Naive B cell (primary cell): ENCODE measurements at places on chromosomes 3 and 15.

GRCh38 chr3:171249245-171249644, 211.0 kb downstream of the TNIK start:
- H3K4me3 ChIP-seq, result no peak overlapping the region
- H3K27ac ChIP-seq, result no peak overlapping the region
- H3K4me1 ChIP-seq, result peaks cover 2% of the 10 kb centered on the region
- no peak for DNase-seq
- no peaks in the 10 kb centered on the region for H3K27me3 ChIP-seq
- no peaks in the 10 kb centered on the region for H3K36me3 ChIP-seq

- H3K4me3 ChIP-seq, result no peak overlapping the region
- no peaks in the 10 kb centered on the region for H3K36me3 ChIP-seq
- H3K27me3 ChIP-seq, result peaks cover 21% of the 10 kb centered on the region
- peaks cover 13% of the 10 kb centered on the region for H3K4me1 ChIP-seq
- no peak for DNase-seq
- H3K27ac ChIP-seq, result peak overlapping the region; percentile 63
Observed at GRCh38 chr15:45449916-45450867, 71.8 kb upstream of the GATM start.

DNA sequence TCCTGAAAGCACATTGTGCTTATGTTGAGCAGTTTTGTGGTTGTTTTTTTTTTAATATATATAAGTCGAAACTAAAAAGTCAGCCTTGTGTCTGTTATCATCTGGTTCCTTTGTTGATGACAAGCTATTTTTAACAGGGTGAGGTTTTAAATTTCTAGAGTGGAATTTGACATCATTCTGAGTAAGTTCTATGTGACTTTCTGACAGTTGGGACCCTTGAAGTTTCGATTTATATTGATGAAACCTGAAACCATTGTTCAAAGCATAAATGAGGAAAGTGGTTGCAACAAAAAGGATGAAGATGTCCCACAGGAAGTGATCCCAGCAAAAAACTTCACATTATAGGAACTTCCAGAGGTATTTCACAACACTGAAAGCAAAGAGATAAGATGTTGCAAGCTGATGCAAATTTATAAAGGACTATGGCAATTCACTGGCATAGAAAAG, 94.0 kb downstream of the CYP19A1 start:
- no peaks in the 10 kb centered on the region for H3K4me1 ChIP-seq
- H3K27ac ChIP-seq, result no peak overlapping the region
- peaks cover 6% of the 10 kb centered on the region for H3K36me3 ChIP-seq
- no peak for DNase-seq

DNA sequence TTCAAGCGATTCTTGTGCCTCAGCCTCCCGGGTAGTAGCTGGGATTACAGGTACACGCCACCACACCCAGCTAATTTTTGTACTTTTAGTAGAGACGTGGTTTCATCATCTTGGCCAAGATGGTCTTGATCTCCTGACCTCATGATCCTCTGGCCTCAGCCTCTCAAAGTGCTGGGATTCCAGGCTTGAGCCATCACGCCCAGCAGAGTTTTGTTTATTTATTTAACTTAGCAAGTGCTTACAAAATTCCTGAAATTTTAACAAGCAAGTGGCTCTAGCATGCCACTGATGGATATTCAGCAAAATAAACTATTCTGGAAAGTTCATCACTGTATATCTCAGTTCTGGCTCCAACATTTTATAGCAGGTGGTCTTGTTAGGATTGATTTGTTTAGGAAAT, 585.9 kb downstream of the OTOL1 start:
- H3K4me1 ChIP-seq, result no peaks in the 10 kb centered on the region
- no peaks in the 10 kb centered on the region for H3K27me3 ChIP-seq
- no peak overlapping the region for H3K27ac ChIP-seq
- no peak overlapping the region for H3K4me3 ChIP-seq

DNA sequence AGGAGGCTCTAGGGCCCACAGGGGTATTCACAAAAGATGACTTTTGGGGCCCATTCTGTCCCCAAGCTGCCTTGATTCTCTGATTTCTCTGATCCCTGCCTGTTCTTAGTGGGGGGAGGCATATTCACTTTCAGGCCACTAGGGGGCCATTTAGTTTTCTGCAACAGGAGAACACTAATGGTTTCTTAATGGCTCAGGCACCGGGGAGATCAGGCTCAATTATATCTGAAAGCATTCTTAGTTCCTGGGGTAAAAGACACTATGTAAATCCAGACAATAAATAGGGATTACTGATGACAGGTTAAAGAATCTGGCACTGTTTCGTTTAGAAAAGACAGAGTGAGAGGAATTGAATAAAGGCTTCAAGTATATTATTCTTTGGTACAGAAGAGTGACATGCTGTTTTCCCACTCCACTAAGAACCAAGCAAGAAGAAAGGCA, 2.5 kb upstream of the INAFM2 start:
- no peak overlapping the region for H3K27ac ChIP-seq
- no peaks in the 10 kb centered on the region for H3K36me3 ChIP-seq
- H3K4me1 ChIP-seq, result peaks cover 42% of the 10 kb centered on the region
- H3K27me3 ChIP-seq, result peaks cover 8% of the 10 kb centered on the region
- DNase-seq, result peak; percentile 66

DNA sequence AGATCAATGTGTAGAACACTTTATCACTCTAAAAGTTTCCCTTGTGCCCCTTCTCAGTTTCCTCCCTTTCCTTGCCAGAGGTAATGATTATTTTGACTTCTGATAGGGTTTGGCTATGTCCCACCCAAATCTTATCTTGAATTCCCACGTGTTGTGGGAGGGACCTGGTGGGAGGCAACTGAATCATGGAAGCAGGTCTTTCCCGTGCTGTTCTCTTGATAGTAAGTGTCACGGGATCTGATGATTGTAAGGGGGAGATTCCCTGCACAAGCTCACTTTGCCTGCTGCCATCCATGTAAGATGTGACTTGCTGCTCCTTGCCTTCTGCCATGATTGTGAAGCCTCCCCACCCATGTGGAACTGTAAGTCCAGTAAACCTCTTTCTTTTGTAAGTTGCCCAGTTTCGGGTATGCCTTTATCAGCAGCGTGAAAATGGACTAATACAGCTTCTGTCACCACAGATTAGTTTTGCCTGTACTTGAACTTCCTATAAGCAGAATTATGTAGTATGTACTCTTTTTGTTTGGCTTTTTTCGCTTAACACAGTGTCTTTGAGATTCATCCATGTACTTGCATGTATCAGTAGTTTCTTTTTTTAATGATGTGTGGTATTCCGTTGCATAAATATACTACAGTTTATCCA, 7.2 kb downstream of the FEM1B start:
- H3K27me3 ChIP-seq, result no peaks in the 10 kb centered on the region
- peaks cover 76% of the 10 kb centered on the region for H3K4me1 ChIP-seq
- no peak for DNase-seq
- no peak overlapping the region for H3K27ac ChIP-seq
- peaks cover 18% of the 10 kb centered on the region for H3K36me3 ChIP-seq

- H3K27ac ChIP-seq, result no peak overlapping the region
- DNase-seq, result no peak
- no peaks in the 10 kb centered on the region for H3K27me3 ChIP-seq
- H3K4me1 ChIP-seq, result no peaks in the 10 kb centered on the region
- H3K36me3 ChIP-seq, result no peaks in the 10 kb centered on the region
- H3K4me3 ChIP-seq, result no peak overlapping the region
Observed at GRCh38 chr3:6608843-6609242, 252.1 kb upstream of the GRM7 start.

DNA sequence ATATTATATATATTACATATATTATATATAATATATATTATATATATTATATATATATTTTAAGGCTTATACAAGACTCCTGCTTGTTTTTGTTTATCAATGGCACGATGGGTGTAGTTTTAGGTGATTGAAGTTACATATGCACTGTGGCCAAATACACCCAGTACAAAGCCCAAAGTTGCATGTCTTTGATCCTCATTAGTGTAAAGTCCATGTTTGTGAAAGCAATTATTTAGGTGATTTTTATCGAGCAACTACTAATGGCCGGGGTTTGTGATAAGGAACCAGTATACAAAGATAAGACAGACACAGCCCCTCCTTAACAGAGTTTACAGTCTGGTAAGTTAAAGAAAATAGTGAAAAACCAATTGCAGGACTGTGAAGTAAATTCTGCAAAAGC, 154.3 kb downstream of the CHDH start:
- H3K27me3 ChIP-seq, result peaks cover 28% of the 10 kb centered on the region
- H3K4me3 ChIP-seq, result no peak overlapping the region
- no peaks in the 10 kb centered on the region for H3K4me1 ChIP-seq
- no peak for DNase-seq
- no peak overlapping the region for H3K27ac ChIP-seq

GRCh38 chr3:138078096-138078495, 37.3 kb downstream of the DZIP1L start:
- DNase-seq, result no peak
- no peaks in the 10 kb centered on the region for H3K4me1 ChIP-seq
- no peak overlapping the region for H3K4me3 ChIP-seq
- peaks cover 27% of the 10 kb centered on the region for H3K27me3 ChIP-seq
- no peaks in the 10 kb centered on the region for H3K36me3 ChIP-seq
- H3K27ac ChIP-seq, result no peak overlapping the region

DNA sequence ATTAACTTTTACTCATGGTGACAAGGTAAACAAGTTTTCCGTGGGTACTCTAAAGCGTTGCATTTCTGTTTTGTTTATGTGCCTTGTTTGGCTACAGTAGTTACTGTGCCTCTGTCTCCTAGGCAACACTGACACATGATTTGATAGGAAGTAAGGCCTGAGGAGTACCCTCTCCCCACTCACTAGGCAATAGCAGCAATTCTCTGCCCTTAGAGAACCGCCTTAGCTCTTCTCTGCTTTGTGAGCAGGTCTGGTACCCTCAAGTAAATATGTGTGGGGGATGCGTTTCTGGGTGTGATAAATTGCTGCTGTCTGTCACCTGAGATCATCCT, at the start of gene IL5RA:
TSS of gene IL5RA (minus strand) at position 76 of the 332 bp plus-strand sequence. CDS start 5,390 bp downstream, outside the sequence.
- H3K27me3 ChIP-seq, result peaks cover 4% of the 10 kb centered on the region
- no peaks in the 10 kb centered on the region for H3K36me3 ChIP-seq
- H3K4me3 ChIP-seq, result peak within 1 kb of the TSS; percentile 13
- DNase-seq, result no peak

DNA sequence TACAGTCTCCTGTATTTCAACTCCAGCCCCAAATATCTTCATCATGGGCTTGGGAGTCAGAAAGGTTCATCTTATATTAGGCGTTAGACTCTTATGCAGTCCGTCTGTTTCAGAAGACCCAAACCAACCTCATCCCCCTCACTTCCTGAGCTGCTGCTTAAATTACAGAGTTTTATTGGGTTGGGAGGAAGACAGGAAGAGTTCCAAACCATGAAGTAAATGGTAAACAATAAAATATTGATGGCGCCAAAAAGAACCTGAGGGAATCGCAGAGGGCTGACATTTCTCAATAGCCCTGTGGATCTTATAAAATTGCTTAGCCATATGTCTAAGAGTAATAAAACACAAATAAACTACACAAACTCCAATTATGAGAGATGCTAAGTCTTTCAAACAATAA, 116.9 kb upstream of the C3orf80 start:
- H3K27ac ChIP-seq, result no peak overlapping the region
- H3K4me3 ChIP-seq, result no peak overlapping the region
- no peaks in the 10 kb centered on the region for H3K36me3 ChIP-seq
- H3K27me3 ChIP-seq, result no peaks in the 10 kb centered on the region

- no peak for DNase-seq
- no peaks in the 10 kb centered on the region for H3K36me3 ChIP-seq
- H3K4me3 ChIP-seq, result no peak overlapping the region
- H3K27me3 ChIP-seq, result no peaks in the 10 kb centered on the region
- H3K4me1 ChIP-seq, result no peaks in the 10 kb centered on the region
- no peak overlapping the region for H3K27ac ChIP-seq
Observed at GRCh38 chr3:174199696-174200095, 659.4 kb upstream of the NAALADL2 start.

GRCh38 chr3:38268087-38268486, 2.5 kb downstream of the SLC22A13 start:
- H3K4me3 ChIP-seq, result peak overlapping the region; percentile 59
- no peaks in the 10 kb centered on the region for H3K27me3 ChIP-seq
- no peak for DNase-seq
- no peaks in the 10 kb centered on the region for H3K36me3 ChIP-seq
- peaks cover 29% of the 10 kb centered on the region for H3K4me1 ChIP-seq
- H3K27ac ChIP-seq, result peak overlapping the region; percentile 62

- no peaks in the 10 kb centered on the region for H3K27me3 ChIP-seq
- no peak for DNase-seq
- no peak overlapping the region for H3K4me3 ChIP-seq
- H3K27ac ChIP-seq, result no peak overlapping the region
- H3K36me3 ChIP-seq, result no peaks in the 10 kb centered on the region
- no peaks in the 10 kb centered on the region for H3K4me1 ChIP-seq
Observed at GRCh38 chr3:124272605-124273151, 280.8 kb upstream of the ROPN1 start.

DNA sequence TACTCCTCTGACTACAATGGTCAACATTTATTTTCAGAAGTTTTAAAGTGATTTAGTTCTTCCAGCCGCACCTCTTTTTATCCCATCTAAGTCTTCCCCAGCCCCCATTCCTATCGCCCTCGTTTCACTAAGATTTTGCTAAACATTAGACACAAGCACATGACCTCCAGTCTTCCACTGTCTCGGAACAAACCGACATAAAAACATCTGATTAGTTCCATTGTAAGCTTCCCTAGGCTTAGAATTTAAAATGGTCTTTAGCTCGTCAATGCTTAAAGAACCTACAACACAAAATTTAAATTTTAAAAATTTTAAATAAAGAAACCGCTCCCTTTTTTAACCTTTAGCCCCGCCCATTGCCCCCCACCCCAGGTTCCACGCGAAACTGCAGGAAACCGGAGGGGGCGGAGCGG, 284 bp upstream of the TSC22D2 start:
- H3K36me3 ChIP-seq, result no peaks in the 10 kb centered on the region
- H3K4me1 ChIP-seq, result peaks cover 32% of the 10 kb centered on the region
- H3K27me3 ChIP-seq, result no peaks in the 10 kb centered on the region

- no peaks in the 10 kb centered on the region for H3K36me3 ChIP-seq
- no peaks in the 10 kb centered on the region for H3K27me3 ChIP-seq
- peak overlapping the region; percentile 81 for H3K27ac ChIP-seq
- DNase-seq, result peak; percentile 19
Observed at GRCh38 chr3:179266701-179267211, 15.8 kb upstream of the KCNMB3 start.

GRCh38 chr3:38840987-38841386, 25.0 kb upstream of the SCN10A start:
- peaks cover 23% of the 10 kb centered on the region for H3K27me3 ChIP-seq
- H3K27ac ChIP-seq, result no peak overlapping the region
- DNase-seq, result no peak
- H3K36me3 ChIP-seq, result no peaks in the 10 kb centered on the region

- H3K27ac ChIP-seq, result peak overlapping the region; percentile 61
- H3K4me1 ChIP-seq, result peaks cover 39% of the 10 kb centered on the region
- no peaks in the 10 kb centered on the region for H3K27me3 ChIP-seq
- DNase-seq, result no peak
Observed at GRCh38 chr3:152399374-152399773, 130.6 kb downstream of the MBNL1 start.

DNA sequence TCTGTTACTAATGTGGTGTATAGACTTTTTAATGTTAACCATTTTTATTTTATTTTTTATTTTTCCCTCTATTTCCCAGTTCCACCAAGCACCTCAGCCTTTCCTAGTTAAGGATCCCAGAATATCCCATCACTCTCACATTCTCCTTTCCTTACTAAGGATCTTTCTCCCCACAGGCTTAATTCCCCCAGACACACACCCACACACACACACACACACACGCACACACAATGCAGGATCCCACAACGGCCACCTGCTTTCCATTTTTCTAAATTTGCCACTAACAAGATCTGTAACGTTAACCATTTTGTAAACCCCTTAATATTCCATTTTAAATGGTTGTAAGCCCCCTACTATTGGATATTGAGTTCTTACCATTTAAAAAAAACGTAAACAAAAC, 404.1 kb downstream of the ZIC1 start:
- no peak overlapping the region for H3K4me3 ChIP-seq
- peak overlapping the region; percentile 6 for H3K27ac ChIP-seq
- no peaks in the 10 kb centered on the region for H3K36me3 ChIP-seq
- no peaks in the 10 kb centered on the region for H3K27me3 ChIP-seq

GRCh38 chr3:12328132-12328836, 39.4 kb downstream of the PPARG start:
- peaks cover 15% of the 10 kb centered on the region for H3K27me3 ChIP-seq
- no peaks in the 10 kb centered on the region for H3K36me3 ChIP-seq
- DNase-seq, result no peak
- H3K4me3 ChIP-seq, result no peak overlapping the region
- H3K4me1 ChIP-seq, result no peaks in the 10 kb centered on the region
